ENCODE measurements at places on chromosomes 7 and 10. TPM values are rescaled to one million over a fixed set of nuclear protein-coding genes. Genes with fewer than 3 reads are reported as not detected.

GRCh38 chr7:92464515-92464914 is 13.2 kb downstream of the ERVW-1 start:
- no peak for DNase-seq

LRRD1 gene
- total RNA-seq, result 0.50 TPM

DNA sequence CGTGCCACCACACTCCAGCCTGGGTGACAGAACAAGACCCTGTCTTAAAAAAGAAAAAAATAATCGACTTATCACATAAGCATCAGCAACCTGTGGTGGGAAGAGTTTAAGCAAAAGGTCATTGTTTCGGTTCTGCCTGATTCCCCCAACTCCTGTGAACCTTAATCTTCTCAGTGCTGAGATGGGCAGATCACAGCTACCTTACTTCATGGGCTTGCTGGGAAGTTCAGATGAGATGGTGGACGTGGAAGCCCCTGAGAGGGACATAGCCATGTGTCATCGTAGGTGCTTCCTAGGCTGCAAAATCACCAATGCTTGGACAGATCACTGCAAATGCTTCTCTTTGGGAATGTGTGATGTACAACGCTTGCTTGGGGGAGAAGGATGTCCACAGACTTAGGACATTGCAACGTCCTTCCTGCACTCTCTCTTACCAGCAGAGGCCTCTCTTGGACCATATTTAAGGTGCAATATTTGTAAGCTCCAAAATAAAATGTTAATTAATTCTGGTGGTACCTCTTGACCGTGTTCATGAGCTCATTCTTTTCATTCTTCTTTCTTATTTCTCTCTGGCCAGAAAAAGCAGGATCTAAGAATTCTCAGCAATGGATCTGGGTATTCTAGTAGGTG is 8.6 kb downstream of the GJD4 start:
- no peak for DNase-seq

- no peak for DNase-seq
Measured at GRCh38 chr7:120770206-120770605, 87.7 kb downstream of the TSPAN12 start.

TMEM273 gene
- not detected for total RNA-seq

All from mesothelial cell of epicardium (in vitro differentiated cells).